ENCODE measurements at places on chromosomes 7 and 10. TPM values are rescaled to one million over a fixed set of nuclear protein-coding genes. Genes with fewer than 3 reads are reported as not detected.
A peak's percentile ranks its signal among the peaks of the same experiment; 100 is the strongest.

Gene KEL
- polyA plus RNA-seq, result not detected

Gene ZNF804B
- polyA plus RNA-seq, result not detected

Gene NRBF2
- polyA plus RNA-seq, result 8.5 TPM

DNA sequence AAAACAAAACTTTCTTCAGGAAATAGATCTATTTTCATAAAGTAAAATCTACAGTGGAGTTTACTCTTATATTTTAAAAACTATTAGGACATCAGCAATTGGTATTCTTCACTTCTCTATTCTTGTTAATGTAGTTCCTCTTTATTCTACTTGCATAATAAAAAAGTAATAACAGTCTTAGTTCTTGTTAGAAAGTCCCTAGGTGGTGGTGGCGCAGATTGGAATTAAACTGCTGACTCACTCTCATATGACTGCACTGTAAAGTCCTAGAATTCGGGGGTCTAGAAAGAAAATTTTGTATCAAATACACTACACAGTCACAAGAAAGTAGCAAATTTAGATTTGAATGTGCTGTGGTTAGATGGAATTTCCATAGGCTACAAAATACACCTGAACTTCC is 44.6 kb upstream of the TES start:
- H3K27me3 ChIP-seq, result no peaks in the 10 kb centered on the region
- no peak overlapping the region for H3K4me3 ChIP-seq
- H3K27ac ChIP-seq, result no peak overlapping the region
- H3K36me3 ChIP-seq, result no peaks in the 10 kb centered on the region
- H3K4me1 ChIP-seq, result no peaks in the 10 kb centered on the region
- DNase-seq, result peak; percentile 38

GRCh38 chr10:16811765-16812164 is 5.5 kb downstream of the RSU1 start:
- no peaks in the 10 kb centered on the region for H3K27me3 ChIP-seq
- DNase-seq, result no peak
- no peak overlapping the region for H3K4me3 ChIP-seq
- H3K27ac ChIP-seq, result no peak overlapping the region
- H3K36me3 ChIP-seq, result peaks cover 2% of the 10 kb centered on the region

- DNase-seq, result no peak
- no peak overlapping the region for H3K4me3 ChIP-seq
- no peaks in the 10 kb centered on the region for H3K4me1 ChIP-seq
Measured at GRCh38 chr10:110355141-110355831, 50.6 kb upstream of the SMNDC1 start.

DNA sequence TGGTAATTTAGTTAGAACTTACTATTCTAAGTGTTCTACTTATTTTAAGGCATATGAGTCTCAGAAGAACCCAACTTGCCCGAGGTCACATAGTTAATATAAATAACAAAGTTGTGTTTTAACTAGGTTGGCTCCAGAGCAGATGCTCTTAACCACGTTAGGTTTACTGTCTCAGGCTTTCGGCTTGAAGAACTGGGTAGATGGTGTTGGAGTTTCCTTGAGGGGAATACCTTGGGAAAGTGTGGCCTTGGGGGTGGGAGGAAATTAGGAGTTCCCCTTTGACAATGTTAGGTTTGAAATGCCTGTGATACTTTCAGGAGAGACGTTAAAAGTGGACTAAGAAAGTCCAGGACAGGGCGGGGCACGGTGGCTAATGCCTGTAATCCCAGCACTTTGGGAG is 9.6 kb downstream of the ZNF398 start:
- H3K36me3 ChIP-seq, result no peaks in the 10 kb centered on the region
- DNase-seq, result no peak
- no peaks in the 10 kb centered on the region for H3K4me1 ChIP-seq
- H3K27me3 ChIP-seq, result no peaks in the 10 kb centered on the region
- H3K27ac ChIP-seq, result no peak overlapping the region
- no peak overlapping the region for H3K4me3 ChIP-seq

DNA sequence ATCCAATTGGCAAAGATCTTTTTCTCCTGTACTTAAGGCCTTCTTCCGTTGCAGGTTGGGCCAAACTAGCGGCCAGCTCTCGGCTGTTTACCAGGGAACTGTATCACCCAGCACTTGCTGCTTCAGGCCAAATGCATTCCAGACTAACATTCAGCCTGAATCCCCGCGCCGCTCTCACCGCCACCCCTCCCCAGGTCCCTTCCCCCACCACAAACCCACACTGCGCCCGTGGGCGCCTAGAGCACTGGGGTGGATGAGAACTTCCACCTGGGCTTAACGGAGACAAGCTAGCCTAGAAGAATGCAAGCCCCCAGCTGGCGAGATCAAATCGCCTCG is 676 bp downstream of the TCAF1 start:
- no peaks in the 10 kb centered on the region for H3K27me3 ChIP-seq
- no peaks in the 10 kb centered on the region for H3K36me3 ChIP-seq
- peak; percentile 80 for DNase-seq
- H3K4me1 ChIP-seq, result no peaks in the 10 kb centered on the region

DNA sequence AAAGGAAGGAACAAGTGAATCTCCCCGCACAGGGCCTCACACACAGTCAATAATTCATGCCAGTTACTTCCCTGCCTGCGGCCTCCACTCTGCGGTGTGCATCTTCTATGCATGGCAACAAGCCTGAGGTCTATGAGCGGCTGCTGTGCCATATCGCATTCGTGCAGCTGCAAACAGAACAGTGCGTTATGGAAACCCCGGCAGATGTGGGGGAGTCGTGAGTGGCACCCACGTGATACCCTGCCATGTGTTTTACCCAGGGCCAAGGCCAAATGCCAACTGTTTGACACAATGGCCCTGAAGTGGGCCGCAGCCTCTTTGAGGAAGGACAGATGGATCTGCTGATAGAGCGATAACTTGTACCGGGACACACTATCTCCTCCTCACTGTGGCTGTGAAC is 13.4 kb downstream of the TNS3 start:
- no peaks in the 10 kb centered on the region for H3K27me3 ChIP-seq
- H3K27ac ChIP-seq, result peak overlapping the region; percentile 32
- peak; percentile 68 for DNase-seq

DNA sequence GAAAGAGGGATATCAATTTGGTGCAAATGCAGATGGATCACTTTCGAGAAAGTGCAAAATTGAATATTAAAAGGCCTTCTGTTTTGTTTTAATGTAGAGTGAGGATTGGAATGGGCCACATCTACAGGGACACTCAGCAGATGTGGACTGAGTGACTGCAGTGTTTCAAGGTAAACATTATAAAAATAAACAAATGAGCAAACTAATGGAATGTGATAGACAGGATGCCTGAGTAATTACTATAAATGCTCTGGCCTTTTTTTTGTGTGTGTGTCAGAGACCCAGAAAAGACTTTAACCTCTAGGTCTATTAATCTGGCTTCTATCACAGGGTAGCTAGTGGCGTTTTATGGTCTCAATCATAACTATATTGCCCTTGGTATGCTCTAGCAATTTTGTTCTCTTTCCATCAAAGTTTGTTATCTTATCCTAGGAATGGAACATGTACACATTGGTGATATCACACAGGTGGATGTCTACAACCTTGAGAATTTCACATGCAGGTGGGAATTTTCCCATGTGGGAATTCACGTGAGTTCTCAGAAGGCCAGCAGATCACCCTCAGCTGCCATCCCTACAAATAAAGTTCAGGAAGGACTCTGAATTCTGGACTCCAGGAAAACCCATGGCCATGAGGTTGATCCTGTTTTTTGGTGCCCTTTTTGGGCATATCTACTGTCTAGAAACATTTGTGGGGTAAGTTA is at the start of gene CPA2:
Gene CPA2, plus strand, starts transcription at position 606 of the 703 bp plus-strand sequence. Its CDS starts 19 bp downstream, at position 625.
- H3K27ac ChIP-seq, result no peak within 1 kb of the TSS
- H3K4me3 ChIP-seq, result no peak within 1 kb of the TSS
- no peaks in the 10 kb centered on the region for H3K36me3 ChIP-seq
- no peak for DNase-seq

- no peaks in the 10 kb centered on the region for H3K27me3 ChIP-seq
- H3K4me1 ChIP-seq, result no peaks in the 10 kb centered on the region
- H3K27ac ChIP-seq, result no peak overlapping the region
- DNase-seq, result no peak
Measured at GRCh38 chr7:1329261-1329660, 96.6 kb downstream of the UNCX start.

GRCh38 chr7:78734626-78735025 is 718.8 kb downstream of the MAGI2 start:
- H3K4me1 ChIP-seq, result no peaks in the 10 kb centered on the region
- no peak for DNase-seq
- H3K27me3 ChIP-seq, result no peaks in the 10 kb centered on the region
- H3K4me3 ChIP-seq, result no peak overlapping the region

GRCh38 chr7:141014125-141014523 is 628 bp downstream of the MRPS33 start:
- H3K4me1 ChIP-seq, result no peaks in the 10 kb centered on the region
- peak overlapping the region; percentile 60 for H3K27ac ChIP-seq
- DNase-seq, result no peak
- peak overlapping the region; percentile 89 for H3K4me3 ChIP-seq

DNA sequence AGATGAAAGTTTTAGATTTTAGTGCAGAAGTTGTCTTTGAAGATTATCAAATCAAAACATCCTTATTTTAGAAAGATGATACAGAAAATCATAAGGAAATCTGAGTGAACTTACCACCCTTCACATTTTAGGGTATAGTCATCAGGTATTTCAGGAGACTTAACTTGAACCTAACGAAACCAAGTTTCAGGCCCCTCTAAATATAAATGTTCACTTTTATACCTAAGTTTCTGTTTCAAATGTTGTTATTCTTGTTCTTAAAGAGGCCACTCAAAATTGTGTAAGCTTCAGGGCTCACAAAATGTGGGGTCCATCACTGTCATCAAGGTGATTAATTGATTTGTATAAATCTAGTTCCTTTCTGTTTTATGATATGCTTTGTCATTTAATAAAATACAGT is 216.2 kb downstream of the KIAA1217 start:
- H3K36me3 ChIP-seq, result no peaks in the 10 kb centered on the region
- no peaks in the 10 kb centered on the region for H3K27me3 ChIP-seq
- no peak overlapping the region for H3K4me3 ChIP-seq
- H3K27ac ChIP-seq, result no peak overlapping the region
- no peaks in the 10 kb centered on the region for H3K4me1 ChIP-seq

GRCh38 chr10:30027057-30028005 is 32.1 kb downstream of the JCAD start:
- no peaks in the 10 kb centered on the region for H3K4me1 ChIP-seq
- DNase-seq, result peak; percentile 68
- no peak overlapping the region for H3K27ac ChIP-seq
- no peaks in the 10 kb centered on the region for H3K27me3 ChIP-seq
- no peaks in the 10 kb centered on the region for H3K36me3 ChIP-seq

- peaks cover 3% of the 10 kb centered on the region for H3K36me3 ChIP-seq
- no peaks in the 10 kb centered on the region for H3K27me3 ChIP-seq
- no peak overlapping the region for H3K4me3 ChIP-seq
- DNase-seq, result no peak
- no peak overlapping the region for H3K27ac ChIP-seq
Measured at GRCh38 chr10:13518076-13518692, 10.6 kb downstream of the BEND7 start.

DNA sequence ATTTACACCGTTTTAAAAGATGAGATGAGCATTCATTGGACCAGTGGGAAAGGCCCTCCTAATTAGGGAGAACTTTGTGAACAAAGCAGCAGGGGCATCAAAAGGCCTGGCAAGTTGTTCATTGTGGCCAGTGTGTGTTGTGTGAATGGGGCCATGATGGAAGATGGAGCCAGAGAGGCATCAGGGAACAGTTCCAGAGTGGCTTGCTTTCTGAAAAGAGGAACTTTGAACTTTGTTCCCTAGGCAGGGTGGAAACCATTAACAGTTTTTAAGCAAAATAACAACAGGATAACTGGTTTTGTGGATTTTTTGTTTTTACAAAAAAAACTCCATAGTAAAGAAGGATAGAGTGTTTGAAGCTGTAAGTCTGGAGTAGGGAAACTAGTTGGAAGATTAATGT is 12.5 kb downstream of the SUV39H2 start:
- H3K4me3 ChIP-seq, result no peak overlapping the region
- no peaks in the 10 kb centered on the region for H3K27me3 ChIP-seq
- no peak overlapping the region for H3K27ac ChIP-seq
- H3K4me1 ChIP-seq, result no peaks in the 10 kb centered on the region
- no peak for DNase-seq
- no peaks in the 10 kb centered on the region for H3K36me3 ChIP-seq

GRCh38 chr7:16187131-16187530 is 234.2 kb downstream of the CRPPA start:
- H3K27me3 ChIP-seq, result no peaks in the 10 kb centered on the region
- H3K4me1 ChIP-seq, result no peaks in the 10 kb centered on the region
- H3K36me3 ChIP-seq, result no peaks in the 10 kb centered on the region
- no peak for DNase-seq

DNA sequence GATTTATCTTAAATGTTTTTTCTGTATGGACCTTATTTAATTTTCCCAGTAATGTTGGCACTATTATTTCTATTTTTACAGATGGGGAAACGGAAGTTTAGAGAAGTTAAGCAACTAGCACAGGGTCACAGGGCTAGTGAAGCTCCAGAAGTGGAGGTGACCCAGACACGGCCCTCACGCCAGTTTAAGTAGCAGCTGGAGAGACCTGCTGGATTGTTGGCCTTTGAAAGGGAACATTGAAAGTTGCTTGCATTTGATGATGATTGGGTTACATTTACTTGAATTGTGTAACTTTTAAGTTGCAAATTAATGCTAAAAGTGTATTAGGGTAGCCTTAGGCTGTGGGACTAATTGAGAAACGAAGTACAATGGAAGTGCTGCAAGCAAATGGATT is 25.6 kb downstream of the CDK14 start:
- no peak overlapping the region for H3K27ac ChIP-seq
- H3K36me3 ChIP-seq, result no peaks in the 10 kb centered on the region
- H3K27me3 ChIP-seq, result no peaks in the 10 kb centered on the region
- DNase-seq, result no peak
- H3K4me1 ChIP-seq, result no peaks in the 10 kb centered on the region

DNA sequence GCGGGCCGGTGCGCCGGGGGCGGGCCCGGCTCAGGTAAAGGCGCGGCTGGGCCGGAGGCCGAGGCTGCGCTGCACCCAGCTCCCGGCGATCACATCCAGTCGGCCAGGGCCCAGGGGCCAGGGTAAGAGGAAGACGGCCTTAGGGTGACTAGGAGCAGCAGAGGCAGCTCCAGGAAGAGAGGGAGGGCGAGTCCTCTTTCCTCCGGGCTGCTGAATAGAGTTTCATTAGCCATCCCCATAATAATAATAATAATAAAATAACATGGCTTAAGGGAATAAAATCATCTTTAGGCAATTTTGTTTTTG is 44.8 kb upstream of the CDK1 start:
- H3K27me3 ChIP-seq, result no peaks in the 10 kb centered on the region
- no peak overlapping the region for H3K27ac ChIP-seq
- H3K36me3 ChIP-seq, result no peaks in the 10 kb centered on the region
- peak; percentile 55 for DNase-seq
- no peaks in the 10 kb centered on the region for H3K4me1 ChIP-seq
- peak overlapping the region; percentile 70 for H3K4me3 ChIP-seq

GRCh38 chr7:101885597-101885955 is 68.2 kb downstream of the CUX1 start:
- H3K4me1 ChIP-seq, result peaks cover 2% of the 10 kb centered on the region
- H3K27me3 ChIP-seq, result no peaks in the 10 kb centered on the region
- H3K4me3 ChIP-seq, result no peak overlapping the region
- peak overlapping the region; percentile 70 for H3K27ac ChIP-seq
- H3K36me3 ChIP-seq, result no peaks in the 10 kb centered on the region
